ENCODE measurements at places on chromosomes 1 and 21. TPM values are rescaled to one million over a fixed set of nuclear protein-coding genes. Genes with fewer than 3 reads are reported as not detected.

ADORA1 gene
- 0.38 TPM for total RNA-seq

LRRC41 gene
- 89.5 TPM for total RNA-seq

POU3F1 gene
- not detected for total RNA-seq

APCS gene
- not detected for total RNA-seq

GFI1 gene
- under 0.01 TPM for total RNA-seq

NHLH2 gene
- not detected for total RNA-seq

FLG2 gene
- not detected for total RNA-seq

RGS13 gene
- total RNA-seq: not detected

SMIM34 gene
- total RNA-seq: not detected

EPHB2 gene
- 2.3 TPM for total RNA-seq

C1orf167 gene
- total RNA-seq: not detected

IFT25 gene
- 19.2 TPM for total RNA-seq

FAM163A gene
- total RNA-seq: not detected

ZFP69 gene
- total RNA-seq: 2.8 TPM

GJB3 gene
- total RNA-seq: under 0.01 TPM

CELA2B gene
- total RNA-seq: not detected

LCE2B gene
- not detected for total RNA-seq

HHIPL2 gene
- not detected for total RNA-seq

RPE65 gene
- not detected for total RNA-seq

TDRD5 gene
- not detected for total RNA-seq

CLDN14 gene
- 0.85 TPM for total RNA-seq

RORC gene
- not detected for total RNA-seq

C21orf58 gene
- total RNA-seq: 6.9 TPM

FCRL6 gene
- not detected for total RNA-seq

FMO3 gene
- total RNA-seq: 12.1 TPM

RGS4 gene
- 919 TPM for total RNA-seq

CFAP45 gene
- 0.28 TPM for total RNA-seq
